ENCODE measurements at places on chromosomes 12 and 14.

DNA sequence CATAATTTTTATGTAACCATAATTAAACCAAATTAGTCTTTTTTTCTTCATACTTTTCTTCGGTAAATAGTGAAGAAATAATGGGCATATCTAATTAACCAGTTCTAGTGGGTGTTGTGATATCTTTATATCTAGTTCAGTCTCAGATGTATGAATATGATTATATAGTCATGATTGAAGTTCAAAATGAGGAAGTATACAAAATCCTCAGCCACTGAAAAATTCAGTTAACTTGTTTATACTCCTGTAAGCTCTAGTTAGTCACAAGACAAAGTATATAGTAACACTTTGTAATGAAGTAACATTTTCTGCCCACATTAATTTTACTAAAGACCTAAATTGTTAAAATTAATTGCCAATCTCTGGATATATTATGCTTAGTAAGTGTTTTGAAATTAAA lies 46.5 kb downstream of the CAND1 start:
- DNase-seq: no peak

DNA sequence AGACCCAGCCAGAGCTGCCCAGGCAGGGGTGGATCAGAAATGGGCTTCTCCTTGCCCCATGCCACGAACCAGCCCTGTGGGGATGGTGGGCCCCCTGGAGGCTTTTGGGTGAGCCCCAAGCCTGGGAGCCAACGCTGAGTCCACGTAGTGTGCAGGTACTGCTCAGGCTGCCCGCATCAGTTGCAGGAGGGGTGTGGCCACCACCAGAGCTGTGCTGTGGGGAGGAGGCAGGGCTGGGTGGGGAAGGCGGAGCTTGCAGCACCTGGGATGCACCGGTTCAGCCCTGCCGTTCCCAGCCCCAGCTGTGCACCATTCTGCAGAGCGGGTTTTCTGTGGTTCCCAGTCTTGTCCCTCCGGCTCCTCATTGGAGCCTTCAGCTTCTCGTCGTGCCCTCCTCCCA lies 36.3 kb downstream of the IL31 start:
- no peak for DNase-seq

- no peak for DNase-seq
Measured at GRCh38 chr14:22296088-22296487, 292.9 kb downstream of the DAD1 start.

- no peak for DNase-seq
Measured at GRCh38 chr12:117047810-117048584, 51.2 kb downstream of the TESC start.

GRCh38 chr12:65902500-65902899 lies 78.2 kb downstream of the HMGA2 start:
- no peak for DNase-seq

- no peak for DNase-seq
Measured at GRCh38 chr14:102220031-102220430, 80.3 kb downstream of the WDR20 start.

DNA sequence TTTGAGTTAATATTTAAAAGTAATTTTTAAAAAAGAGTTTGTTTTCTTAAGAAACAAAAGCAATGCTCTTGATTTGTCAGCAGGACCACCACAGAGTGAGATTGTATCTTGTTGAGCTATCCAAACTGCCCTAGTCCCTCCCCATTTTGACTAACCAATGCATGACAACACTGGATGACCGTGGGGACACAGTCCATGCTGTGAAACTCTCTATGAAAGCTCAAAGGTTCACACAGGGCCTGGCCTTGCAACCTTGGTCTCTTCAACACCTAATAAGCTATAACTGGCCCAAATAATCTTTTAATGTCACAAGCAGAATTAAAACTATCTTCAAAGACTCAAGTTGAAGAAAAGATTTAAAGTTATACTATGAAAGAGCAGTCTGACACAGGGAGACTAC lies 13.5 kb downstream of the ETFRF1 start:
- no peak for DNase-seq

- no peak for DNase-seq
Measured at GRCh38 chr14:96079066-96079465, 39.9 kb downstream of the C14orf132 start.

GRCh38 chr12:11553871-11554533 lies 95.5 kb upstream of the ETV6 start:
- DNase-seq: peak; percentile 53

GRCh38 chr14:38507299-38507698 lies 251.4 kb upstream of the CLEC14A start:
- no peak for DNase-seq

GRCh38 chr12:95395696-95396095 lies 78.3 kb upstream of the METAP2 start:
- DNase-seq: no peak

DNA sequence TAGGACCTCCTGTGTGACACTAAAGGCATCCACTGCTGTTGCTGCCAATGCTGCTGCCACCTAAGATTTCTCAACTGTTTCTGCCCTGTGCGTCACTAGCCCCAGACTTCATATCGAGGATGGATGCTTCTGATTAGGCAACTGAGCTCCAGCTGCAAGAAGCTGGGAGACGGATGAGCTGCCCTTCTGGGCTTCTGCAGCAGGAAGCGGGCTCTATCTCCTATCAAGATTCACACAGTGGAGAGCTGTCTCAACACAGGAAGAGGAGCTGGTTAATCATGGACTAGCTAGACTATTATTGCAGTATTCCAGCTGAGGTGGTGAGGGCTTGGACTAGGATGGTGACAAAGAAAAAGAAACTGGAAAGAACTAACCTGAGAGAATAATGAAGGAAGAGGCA lies 59.2 kb upstream of the PELI2 start:
- DNase-seq: no peak

DNA sequence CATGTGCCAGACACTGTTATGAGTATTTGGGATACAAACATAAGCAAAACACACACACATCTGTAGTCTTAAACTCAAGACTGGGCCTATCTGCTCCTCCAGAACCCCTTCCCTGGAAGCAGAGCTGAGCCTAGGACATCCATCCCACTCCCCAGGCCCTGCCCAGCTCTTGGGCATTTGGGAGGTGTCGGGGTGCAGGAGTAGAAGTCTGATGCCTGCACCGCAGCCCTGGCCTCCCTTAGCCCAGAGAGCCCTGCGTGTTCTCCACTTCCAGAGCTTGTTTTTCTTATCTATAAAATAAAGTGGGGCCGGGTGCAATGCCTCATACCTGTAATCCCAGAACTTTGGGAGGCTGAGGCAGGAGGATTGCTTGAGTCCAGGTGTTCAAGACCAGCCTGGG lies 11.7 kb downstream of the HSP90AA1 start:
- DNase-seq: no peak

DNA sequence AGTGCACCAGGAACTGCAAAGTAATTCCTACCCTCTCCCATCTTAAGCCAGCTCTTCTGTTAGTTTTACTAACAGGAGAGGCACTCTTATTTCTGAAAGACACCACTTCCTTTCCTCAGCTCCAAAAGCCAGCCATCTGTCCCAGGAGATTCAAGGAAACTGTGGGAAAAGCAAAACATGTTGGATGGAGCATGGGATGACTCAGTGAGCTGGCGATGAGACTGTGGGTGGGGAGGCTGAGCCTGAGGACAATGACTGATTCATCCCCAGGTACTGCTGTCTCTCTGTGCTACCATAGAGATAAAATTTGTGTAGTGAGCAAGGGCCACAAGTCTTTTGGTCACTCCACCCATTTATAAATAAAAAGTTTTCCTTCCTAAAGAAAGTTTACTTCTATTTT lies 141.4 kb downstream of the MYRFL start:
- no peak for DNase-seq

GRCh38 chr12:49987625-49988303 lies 15.0 kb downstream of the AQP6 start:
- no peak for DNase-seq

GRCh38 chr12:130686511-130686991 lies 29.5 kb downstream of the RIMBP2 start:
- no peak for DNase-seq

DNA sequence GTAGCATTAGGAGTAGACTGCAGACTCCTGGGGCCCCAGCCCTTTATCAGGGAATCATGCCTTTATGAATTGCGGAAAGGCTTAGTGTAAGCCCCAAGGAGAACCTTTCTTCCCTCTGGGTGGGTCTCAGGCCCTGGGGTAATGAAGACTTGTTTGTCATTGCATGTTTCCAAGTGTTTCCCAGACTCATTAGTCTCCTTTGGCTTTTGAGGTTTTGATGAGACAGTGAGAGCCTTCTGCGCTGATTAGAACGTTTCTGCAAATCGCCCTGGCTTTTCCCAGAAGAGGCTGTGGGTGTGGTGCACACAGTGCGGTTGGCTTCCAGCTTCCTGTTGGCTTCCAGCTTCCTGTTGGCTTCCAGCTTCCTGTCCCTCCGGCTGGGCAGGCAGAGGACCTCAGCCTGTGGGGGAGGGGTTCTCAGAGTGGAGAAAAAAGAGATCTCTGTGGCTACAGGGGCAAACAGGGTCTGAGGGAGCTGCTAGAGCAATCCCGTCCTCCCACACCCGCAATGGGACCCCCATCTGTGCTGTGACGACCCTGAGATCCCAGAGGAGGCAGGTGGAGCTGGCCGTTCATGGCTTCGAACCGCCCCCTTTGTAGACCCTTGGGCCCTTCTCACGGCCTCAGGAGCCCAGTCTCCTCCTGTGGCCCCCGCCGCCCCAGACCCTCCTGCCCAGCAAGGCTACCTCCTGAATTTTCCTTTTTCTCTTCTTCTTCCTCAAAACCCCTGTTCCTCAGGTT lies 42.1 kb downstream of the GPR68 start:
- DNase-seq: no peak

DNA sequence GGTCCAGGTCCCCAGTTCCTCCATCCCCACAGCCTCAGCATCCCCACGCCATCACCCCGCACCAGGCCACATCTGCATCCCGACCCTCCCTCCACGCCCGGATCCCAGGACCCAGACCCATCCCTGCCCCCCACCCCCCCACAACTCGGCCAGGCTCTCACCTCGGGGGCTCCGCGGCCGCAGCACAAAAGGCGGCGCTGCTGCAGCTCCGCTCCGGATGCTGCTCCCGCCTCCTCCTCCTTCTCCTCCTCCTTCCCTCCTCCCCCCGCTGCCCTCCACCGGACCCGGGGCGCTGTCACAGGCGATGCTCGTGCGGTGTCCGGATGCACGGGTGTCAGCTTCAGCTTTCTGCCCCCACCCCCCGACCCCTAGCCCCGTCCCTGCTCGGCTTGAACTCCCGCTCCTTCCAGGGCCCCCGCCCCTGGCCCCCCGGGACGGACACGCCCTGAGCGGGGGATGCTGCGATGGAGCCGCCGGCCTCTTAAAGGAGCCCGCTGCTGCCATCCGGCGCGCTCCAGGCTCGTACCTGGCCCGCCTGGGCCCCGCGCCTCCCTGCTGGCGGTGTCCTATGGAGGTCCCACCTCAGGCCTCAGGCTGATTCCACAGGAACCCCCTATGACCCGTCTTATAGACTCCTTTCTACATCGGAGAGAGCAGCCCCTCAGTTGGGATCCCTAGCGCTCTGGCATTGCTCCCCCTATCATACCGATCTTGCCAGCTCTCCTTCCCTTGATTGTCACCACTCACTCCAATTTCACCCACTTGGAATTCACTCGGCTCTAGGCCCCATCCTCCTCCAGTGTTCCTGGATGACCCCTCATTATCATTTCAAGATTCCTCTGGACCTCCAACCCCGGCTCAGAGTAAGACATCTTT lies at the start of gene MAP3K12:
Gene MAP3K12 (minus strand): TSS at position 193 of the 876 bp plus-strand sequence. CDS start 12,067 bp downstream, outside the sequence.
- peak; percentile 37 for DNase-seq

GRCh38 chr14:102528431-102529170 lies 19.0 kb upstream of the ANKRD9 start:
- no peak for DNase-seq

DNA sequence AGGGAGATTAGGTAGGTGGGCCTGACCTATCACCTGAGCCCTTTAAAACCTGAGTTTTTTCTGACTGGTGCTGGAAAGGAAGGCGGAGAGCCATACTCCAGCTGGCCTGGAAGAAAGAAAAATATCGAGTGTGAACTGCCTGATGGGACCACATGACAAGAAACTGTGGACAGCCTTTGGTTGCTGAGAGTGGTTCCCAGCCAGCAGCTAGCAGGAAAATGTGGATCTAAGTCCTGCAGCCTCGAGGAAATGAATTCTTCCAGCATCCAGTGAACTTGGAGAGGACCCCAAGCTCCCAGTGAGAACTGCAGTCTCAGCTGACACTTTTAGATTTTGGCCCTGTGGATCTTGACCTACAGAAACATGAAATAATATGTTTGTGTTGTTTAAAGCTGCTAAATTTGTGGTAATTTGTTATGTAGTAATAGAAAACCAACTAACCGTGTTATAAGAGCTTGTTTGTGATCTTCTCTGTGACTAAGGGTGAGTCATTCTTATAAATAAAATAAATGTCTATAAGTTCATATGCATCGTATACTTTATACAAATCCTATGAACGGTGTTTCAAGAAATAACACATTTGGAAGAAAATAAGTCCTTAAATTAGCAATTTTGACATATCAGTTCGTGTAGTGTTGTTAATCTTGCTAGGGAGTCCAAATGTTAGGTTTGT lies 359.6 kb downstream of the BMP4 start:
- no peak for DNase-seq

DNA sequence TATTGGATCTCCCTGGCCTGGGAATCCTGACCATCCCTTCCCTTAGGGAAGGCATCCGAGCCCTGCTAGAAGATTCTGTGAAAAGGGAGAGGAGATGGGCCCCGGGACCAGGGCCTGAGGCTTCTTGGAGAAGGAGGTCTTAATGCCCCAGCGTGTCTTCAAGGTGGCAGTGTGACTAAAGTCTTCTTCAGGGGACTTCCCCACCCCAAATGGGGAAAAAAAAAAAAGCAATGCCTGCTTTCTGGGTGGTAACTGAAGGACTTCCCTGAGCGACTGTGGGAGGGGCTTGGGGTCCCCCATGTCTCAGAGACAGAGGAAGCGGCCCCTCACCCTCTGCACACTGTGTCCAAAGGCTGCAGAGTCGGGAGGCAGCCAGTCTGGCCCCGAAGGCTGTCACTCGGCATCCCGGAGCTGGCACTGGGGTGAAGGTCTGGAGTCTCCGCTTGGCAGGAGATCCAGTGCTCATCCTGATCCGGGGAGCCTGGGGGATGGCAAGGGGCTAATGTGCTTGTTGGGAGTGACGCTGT lies 7.8 kb upstream of the PGF start:
- DNase-seq: no peak

DNA sequence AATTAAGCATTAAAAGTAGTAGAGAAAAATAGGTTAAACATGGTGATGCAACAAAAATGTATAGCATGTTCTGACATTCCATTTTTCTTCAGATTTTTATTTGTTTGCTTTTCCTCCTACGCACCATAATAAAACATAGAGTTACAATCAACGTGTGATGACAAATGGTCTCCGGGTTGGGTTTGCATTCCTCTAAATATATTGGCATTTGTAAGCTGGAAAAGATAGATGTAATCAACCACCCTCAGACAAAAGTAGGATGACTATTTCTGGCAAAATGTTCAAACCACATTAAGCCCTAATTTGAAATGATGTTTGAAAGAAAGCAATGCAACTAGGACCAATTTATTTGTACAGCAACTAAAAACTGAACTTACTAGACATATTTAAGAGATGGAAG lies 58.4 kb downstream of the SLC25A21 start:
- DNase-seq: no peak

GRCh38 chr12:67070604-67071003 lies 198.6 kb upstream of the CAND1 start:
- DNase-seq: no peak

- no peak for DNase-seq
Measured at GRCh38 chr12:3931206-3931605, 58.0 kb upstream of the PARP11 start.

GRCh38 chr14:106501898-106502297 lies 975.5 kb downstream of the TMEM121 start:
- no peak for DNase-seq

Measured in naive thymus-derived CD8-positive, alpha-beta T cell (primary cell).